ENCODE measurements at places on chromosomes 4 and X. TPM values are rescaled to one million over a fixed set of nuclear protein-coding genes. Genes with fewer than 3 reads are reported as not detected.

PAGE5 gene
- total RNA-seq, result not detected

ADRA2C gene
- total RNA-seq, result 0.66 TPM

TXK gene
- total RNA-seq, result 0.56 TPM

DCTD gene
- total RNA-seq, result 100 TPM

GPC3 gene
- total RNA-seq, result under 0.01 TPM

Data from aortic smooth muscle cell (primary cell).